ENCODE measurements at places on chromosomes 4 and X. TPM values are rescaled to one million over a fixed set of nuclear protein-coding genes. Genes with fewer than 3 reads are reported as not detected.

DNA sequence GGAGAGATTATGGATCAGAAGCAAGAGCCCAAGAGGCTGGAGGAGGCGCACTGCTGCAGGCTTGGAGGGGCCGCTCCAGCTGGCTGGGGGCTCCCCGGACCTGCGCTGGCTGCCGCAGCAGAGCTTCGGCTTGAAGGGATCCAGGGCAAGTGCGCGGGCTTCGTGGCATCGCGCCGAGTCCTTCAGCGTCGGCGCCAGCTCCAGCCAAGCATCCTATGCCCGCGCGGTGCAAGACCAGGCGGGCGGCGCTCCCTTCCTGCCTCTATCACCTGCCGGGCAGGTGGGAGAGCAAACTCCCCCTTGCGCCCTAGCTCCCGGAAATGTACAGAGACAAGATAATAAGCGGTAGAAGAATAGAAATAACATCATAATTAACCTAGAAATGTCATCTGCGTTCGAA, 10.5 kb upstream of the UCP1 start:
- H3K4me3 ChIP-seq = no peak overlapping the region
- DNase-seq = peak; percentile 30
- no peaks in the 10 kb centered on the region for H3K4me1 ChIP-seq
- no peaks in the 10 kb centered on the region for H3K36me3 ChIP-seq
- peaks cover 28% of the 10 kb centered on the region for H3K27me3 ChIP-seq
- no peak overlapping the region for H3K27ac ChIP-seq

- peak overlapping the region; percentile 100 for H3K27ac ChIP-seq
- H3K36me3 ChIP-seq = no peaks in the 10 kb centered on the region
- peaks cover 71% of the 10 kb centered on the region for H3K4me1 ChIP-seq
- DNase-seq = peak; percentile 87
- no peaks in the 10 kb centered on the region for H3K27me3 ChIP-seq
These were observed 1.6 kb upstream of the LNX1 start for GRCh38 chr4:53592686-53593501.

Gene ARX
- total RNA-seq = not detected

DNA sequence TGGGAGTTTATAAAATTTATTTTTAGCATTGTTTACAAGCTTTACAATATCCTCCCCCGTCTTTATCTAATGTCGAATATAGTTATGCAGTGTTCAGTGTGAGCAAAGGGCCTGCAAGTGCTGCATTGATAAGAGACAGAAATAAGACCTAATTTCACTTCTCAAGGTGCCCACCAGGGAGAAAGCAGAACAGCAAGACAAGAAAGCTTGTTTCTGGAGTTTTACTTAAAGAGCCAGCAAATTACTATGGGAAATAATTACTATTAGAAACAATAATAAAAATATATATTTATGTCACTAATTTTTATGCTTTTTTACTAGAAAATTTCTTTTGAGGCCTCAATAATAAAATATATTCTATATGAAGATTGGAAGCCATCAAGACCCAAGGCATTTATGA, 2677.7 kb downstream of the ARAP2 start:
- H3K4me1 ChIP-seq = no peaks in the 10 kb centered on the region
- H3K36me3 ChIP-seq = no peaks in the 10 kb centered on the region

All from WTC11 (cell line).